ENCODE measurements at places on chromosomes 7 and 10.
A peak's percentile ranks its signal among the peaks of the same experiment; 100 is the strongest.

DNA sequence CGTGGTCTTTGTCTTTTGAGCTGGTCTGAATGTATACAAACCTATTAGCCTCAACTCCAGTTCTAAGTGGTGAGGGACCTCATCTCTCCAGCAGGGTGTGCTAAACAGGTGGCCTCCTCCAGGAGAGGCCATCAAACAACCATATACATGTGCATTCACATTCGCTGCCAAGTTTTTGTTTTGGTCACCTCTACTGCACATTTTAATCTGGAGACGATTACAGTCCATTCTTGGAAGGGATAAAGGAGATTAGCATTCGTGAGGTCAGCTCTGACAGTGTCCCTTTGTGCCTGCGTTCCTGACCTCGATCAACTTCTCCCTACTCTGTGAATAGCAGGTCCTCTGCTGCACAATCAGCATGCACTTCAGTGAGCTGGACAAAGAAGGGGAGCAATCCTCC is 60.8 kb downstream of the RHOBTB1 start:
- DNase-seq, result no peak

GRCh38 chr7:10225275-10225674 is 748.4 kb upstream of the PHF14 start:
- no peak for DNase-seq

DNA sequence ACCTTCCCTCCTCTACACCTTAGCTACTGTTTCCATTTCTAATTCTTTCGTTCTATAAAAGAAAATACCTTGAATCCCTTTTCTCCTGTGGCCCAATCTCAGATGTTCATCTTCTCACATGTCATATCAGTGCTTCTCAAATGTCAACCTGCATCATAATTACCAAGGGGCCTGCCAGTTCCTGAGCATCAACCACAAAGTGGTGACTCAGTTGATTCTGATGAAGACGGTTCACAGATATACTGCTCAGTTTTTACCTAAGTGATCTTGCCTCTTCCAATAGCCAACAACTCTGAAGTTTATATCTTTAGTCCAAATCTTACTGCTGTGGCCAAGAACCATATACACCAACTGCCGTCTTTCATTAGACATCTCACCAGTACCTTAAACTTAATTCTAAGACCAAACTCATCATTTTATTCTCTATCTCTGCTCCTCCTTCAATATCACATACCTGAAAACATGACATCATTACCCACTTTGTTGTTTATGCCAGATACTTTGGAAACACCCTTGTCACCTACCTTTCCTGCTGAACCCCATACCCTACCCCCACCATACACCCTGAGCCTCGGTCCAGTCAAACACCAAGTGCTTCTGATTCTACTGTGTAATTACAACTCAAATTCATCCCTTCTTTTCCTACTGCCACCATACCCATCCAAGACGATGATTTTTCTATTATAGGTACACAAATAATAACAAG is 115.5 kb downstream of the LMBR1 start:
- DNase-seq, result no peak

DNA sequence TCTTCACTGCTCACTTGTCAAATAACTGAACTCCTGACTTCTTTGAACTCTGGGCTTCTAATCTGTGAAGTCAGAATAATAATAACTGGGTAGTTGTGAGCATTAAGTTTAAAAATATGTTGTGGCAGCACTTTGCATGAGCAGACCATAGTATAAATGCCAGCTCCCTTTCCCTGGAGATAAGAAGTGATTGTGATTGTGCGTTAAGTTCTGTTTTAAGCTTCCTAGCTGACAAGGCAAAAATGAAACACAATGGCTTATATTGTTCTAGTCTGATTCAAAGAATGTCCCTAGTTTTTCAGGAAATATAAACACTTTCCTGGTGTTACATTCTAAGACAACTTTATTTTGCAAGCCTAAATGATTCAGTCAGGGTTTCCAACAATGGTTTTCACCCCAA is 61.8 kb downstream of the PTPRE start:
- no peak for DNase-seq

DNA sequence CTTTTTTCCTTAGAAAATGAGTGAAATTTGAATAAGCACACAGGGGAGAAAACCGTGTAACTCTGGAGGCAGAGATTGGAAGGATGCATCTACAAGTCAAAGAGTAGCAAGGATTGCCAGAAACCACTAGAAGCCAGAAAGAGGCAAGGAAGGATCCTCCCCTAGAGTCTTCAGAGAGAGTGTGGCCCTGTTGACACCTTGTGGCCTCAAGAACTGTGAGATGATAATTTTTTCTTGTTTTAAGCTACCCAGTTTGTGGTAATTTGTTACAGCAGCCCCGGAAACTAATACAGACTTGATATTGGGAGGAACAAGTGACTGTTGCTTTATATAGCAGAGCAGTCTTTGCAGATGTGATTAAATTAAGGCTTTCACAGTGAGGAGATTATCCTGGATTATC is 3.6 kb upstream of the GIMAP7 start:
- DNase-seq, result no peak

GRCh38 chr7:132450696-132451095 is 125.6 kb downstream of the PLXNA4 start:
- no peak for DNase-seq

- DNase-seq, result no peak
These were observed 42.3 kb upstream of the KMT2C start for GRCh38 chr7:152478140-152478539.

- DNase-seq, result no peak
These were observed 13.9 kb downstream of the TRIM8 start for GRCh38 chr10:102657984-102658724.

DNA sequence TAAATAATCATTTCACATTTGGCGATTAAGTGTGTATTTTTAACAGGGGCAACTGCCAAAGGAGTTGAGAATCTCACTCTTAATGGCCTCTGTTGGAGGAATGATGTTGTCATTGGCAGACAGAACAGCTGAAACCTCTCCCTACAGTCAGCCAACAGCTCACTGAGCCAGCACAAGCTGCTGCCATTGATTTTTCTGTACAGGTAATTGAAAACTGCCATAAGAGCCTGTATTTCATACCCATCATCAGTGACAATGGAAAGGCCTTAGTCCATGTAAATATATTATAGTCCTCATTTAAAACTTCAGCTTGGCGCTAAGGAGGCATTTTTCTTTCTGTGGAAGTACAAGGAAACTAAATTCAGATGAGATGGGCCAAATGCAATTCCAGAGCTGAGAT is 28.1 kb upstream of the PTN start:
- DNase-seq, result no peak

- no peak for DNase-seq
These were observed 80.5 kb upstream of the MKI67 start for GRCh38 chr10:128206676-128207075.

- DNase-seq, result no peak
These were observed 86.7 kb upstream of the RET start for GRCh38 chr10:42990016-42990720.

DNA sequence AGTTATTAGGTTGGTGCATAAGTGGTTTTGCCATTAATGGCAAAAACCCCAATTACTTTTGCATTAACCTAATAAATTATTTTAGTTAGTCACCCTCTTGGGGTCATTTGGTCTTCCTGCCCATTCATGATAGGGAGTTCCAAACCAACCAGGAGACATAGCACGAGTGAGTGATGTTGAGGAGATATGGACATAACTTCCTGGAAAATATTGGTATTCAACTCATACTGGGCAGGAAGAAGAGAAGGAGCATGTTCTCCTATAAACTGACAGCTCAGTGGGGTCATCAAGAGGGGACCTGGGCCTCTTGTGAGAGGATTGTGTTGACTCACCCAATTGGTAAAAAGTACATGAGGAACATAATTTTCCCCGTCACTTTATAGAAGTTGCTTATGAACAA is 23.7 kb downstream of the SPAG6 start:
- no peak for DNase-seq

- no peak for DNase-seq
These were observed 43.8 kb downstream of the CYTH3 start for GRCh38 chr7:6228361-6229229.

GRCh38 chr7:21256310-21256877 is 171.5 kb upstream of the SP4 start:
- peak; percentile 13 for DNase-seq

GRCh38 chr7:101664436-101664835 is 35.3 kb upstream of the MYL10 start:
- no peak for DNase-seq

DNA sequence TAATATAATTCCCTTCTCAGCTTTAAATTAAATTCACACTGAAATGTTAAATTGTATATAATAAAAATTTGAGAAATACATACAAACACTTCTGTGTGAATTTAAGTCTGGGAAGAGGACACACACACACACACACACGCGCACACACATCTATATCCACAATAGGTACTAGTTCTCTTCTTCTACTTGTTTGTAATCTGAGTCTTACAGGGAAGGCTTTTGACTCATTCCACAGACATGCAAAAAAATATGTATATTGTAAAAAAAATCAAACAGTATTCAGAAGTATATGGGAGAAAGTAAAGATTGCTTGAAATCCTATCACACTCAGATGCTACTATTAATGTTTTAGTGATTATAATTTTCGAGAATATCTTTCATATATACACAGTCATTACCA is 276.2 kb downstream of the MDFIC start:
- DNase-seq, result no peak

DNA sequence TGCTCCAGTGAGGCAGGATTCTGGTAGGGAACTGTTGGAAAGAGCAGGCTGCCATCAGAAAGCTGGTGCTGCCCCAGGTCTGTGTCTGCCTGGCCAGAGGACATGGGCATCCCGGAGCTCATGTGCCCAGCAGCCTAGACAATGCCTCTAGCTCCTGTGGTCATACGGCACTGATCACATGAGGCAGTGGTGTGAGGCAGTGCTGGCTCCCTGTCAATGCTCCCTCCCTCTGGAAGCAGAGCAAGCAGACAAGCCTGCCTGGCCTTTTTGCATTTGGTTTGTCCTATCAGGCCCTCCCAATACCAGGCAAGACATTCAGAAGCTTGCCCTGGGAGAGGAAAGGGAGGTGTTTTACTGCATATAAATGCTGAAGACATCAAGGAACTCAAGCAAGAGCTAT is 19.5 kb upstream of the MMP21 start:
- no peak for DNase-seq

DNA sequence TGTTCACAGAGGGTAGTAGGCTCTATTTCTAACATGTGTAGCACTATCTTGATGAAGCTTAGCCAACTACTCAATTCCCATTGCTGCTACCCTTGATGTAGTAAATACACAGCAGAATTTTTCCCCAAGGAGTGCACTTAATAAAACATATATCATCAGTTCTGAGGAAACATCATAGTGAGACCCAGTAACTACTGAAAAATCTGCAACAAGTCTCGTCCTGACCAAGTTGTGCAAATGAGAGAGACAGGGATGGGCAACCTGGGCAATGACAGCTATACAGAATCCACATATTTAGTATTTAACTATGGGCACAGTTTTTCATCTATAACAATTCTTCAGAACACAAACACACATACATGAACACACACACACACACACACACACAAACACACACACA is 1073.8 kb upstream of the SORCS1 start:
- no peak for DNase-seq

- no peak for DNase-seq
These were observed 44.6 kb downstream of the VSTM4 start for GRCh38 chr10:49070701-49071100.

- DNase-seq, result no peak
These were observed 47.8 kb downstream of the IPMK start for GRCh38 chr10:58219875-58220274.

DNA sequence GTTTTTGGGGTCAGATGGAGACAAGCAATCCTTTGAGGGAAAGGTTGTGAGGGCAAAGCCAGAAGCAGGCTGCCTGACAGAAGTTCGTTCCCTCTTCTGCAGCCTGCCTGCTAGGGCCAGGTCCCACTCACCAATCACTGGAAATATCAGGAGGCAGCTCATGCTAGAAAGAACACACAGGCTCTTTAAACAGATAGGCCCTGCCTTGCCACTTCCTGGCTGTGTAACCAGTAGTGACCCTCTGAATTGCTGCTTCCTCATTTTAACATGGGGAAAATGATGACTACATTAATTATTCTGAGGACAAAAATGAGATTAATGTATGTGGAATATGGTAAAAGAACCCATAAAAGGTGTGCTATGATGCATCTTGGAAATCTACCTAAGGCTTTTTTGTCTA is 50.5 kb upstream of the MRLN start:
- DNase-seq, result no peak

- no peak for DNase-seq
These were observed 94.3 kb upstream of the ADO start for GRCh38 chr10:62710182-62710581.

DNA sequence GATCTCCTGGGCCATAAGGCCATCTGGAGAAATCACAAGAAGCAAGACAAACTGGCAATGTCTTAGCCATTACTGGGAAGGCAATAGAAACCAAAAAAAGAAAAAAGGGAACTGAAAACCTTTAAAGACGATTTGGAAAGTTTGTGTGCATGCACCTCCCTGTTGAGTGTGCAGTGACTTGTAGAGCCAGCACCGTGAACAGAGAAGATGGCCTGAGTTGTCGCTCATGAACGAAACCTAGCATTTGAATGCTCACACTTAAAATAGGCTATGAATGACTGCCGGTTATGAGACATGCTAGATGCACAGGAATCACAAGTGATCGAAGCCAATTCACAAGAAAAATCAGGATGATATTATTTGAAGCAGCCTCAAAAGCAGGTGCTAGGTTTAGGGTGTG is 151.3 kb upstream of the ADO start:
- no peak for DNase-seq

- no peak for DNase-seq
These were observed 214.7 kb upstream of the SLC26A5 start for GRCh38 chr7:103660455-103661371.

DNA sequence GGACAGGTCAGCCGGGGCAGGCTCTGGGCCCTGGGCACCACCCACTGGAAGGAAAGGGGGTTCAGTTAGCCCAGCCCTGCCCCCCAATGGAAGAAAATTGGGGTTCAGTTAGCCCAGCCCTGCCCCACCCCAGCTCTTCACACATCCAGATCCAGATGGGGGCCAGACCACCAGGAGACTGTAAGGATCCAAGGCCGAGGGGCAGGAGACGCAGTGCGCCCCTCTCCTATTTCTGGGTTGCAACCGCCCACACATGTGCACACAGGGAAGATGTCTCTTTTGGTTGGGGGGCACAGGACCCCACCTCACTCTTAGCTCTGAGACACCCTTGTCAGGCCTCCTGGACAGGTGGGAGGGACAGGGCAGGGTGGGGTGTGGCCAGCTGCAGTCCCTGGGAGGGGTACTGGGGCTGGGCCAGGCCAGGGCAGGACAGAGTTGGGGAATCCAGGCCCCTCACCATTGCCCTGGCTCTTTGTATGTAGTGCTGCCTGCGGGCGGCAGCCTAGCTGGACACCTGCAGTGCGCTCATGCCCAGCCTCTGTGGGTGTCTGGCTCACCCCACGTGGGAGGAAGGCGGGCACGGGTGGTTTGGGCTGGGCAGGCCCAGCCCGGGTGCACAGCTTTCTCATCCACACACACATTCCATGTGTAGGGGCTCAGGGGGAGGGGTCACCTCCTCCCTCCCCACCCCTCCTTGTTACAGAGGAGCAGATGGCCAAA is 141.2 kb downstream of the LHPP start:
- DNase-seq, result no peak

Data from effector CD4-positive, alpha-beta T cell (primary cell).